ENCODE measurements at places on chromosomes 7 and 10. TPM values are rescaled to one million over a fixed set of nuclear protein-coding genes. Genes with fewer than 3 reads are reported as not detected.

The OPALIN gene
- polyA plus RNA-seq, result not detected

The SPDYE1 gene
- polyA plus RNA-seq, result 0.20 TPM

The MRPS17 gene
- 15.0 TPM for polyA plus RNA-seq

The GPC2 gene
- 4.0 TPM for polyA plus RNA-seq

The CALML3 gene
- polyA plus RNA-seq, result 0.49 TPM

The PAPOLB gene
- 0.04 TPM for polyA plus RNA-seq

The ADAM22 gene
- 9.9 TPM for polyA plus RNA-seq

The BAIAP2L1 gene
- 7.3 TPM for polyA plus RNA-seq

The YAE1 gene
- 22.7 TPM for polyA plus RNA-seq

The CXCL12 gene
- 227 TPM for polyA plus RNA-seq

The BTBD16 gene
- polyA plus RNA-seq, result not detected

The SLC25A28 gene
- polyA plus RNA-seq, result 35.7 TPM

The GCK gene
- 4.2 TPM for polyA plus RNA-seq

The NODAL gene
- polyA plus RNA-seq, result 0.87 TPM

The AIFM2 gene
- polyA plus RNA-seq, result 2.7 TPM

The SPACDR gene
- 1.0 TPM for polyA plus RNA-seq

The LEP gene
- polyA plus RNA-seq, result 0.12 TPM

The STEAP2 gene
- polyA plus RNA-seq, result 3.7 TPM

The NPM3 gene
- 66.1 TPM for polyA plus RNA-seq

The INMT gene
- polyA plus RNA-seq, result 7.0 TPM

The DENND2A gene
- polyA plus RNA-seq, result 48.0 TPM

GRCh38 chr10:77391605-77392235, 245.9 kb downstream of the KCNMA1 start:
- peak; percentile 86 for DNase-seq

DNA sequence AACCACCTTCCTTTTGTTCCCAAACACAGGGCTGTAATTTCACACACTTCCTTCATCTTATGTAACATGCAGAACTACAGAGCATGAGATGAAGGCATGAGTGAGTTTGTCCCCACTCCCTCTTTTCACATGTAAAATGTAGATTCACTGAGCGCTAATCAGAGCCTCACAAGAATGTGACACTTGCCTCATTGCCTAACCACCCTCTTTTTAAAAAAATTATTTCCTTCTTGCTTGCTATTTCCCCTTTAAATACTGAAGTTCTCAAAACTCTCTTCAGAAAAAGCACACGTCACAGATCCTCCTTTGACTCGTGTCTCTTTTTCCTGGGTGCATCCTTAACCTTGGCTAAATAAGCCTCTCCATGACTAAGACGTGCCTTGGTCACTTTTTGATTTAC, 121.2 kb upstream of the TARP start:
- no peak for DNase-seq

DNA sequence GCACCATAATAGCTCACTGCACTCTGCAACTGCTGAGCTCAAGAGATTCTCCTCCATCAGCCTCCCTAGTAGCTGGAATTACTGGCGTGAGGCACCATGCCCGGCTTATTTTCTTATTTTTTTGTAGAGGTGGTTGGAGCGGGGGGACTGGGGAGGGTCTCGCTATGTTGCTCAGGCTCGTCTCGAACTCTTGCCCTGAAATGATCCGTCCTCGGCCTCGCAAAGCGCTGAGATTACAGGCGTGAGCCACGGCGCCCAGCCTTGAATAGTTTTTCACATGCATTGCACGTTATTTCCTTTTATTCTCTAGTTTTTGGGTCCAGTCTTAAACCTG, 526 bp upstream of the LAMTOR4 start:
- DNase-seq, result no peak

DNA sequence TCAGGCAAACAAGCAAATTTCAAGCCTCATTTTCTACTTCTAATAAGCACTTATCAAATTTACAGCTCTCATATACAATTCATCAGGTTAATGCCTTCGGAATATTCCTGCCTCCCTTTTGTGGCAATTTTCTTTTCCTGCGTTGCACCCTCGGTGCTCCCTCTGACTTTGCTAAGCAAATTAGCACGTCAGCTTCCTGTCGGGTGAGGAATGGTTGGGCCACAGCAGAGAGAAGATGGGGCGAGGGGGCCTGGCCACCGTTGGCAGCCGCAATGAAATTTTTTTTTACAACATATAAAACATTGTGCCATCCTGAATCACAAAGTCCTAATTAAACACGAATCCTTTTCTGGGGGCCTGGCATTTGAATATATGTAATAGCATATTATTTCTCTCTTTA, 28.1 kb downstream of the ELFN1 start:
- DNase-seq, result no peak

- no peak for DNase-seq
Measured at GRCh38 chr7:105365541-105366534, 22.9 kb downstream of the SRPK2 start.

DNA sequence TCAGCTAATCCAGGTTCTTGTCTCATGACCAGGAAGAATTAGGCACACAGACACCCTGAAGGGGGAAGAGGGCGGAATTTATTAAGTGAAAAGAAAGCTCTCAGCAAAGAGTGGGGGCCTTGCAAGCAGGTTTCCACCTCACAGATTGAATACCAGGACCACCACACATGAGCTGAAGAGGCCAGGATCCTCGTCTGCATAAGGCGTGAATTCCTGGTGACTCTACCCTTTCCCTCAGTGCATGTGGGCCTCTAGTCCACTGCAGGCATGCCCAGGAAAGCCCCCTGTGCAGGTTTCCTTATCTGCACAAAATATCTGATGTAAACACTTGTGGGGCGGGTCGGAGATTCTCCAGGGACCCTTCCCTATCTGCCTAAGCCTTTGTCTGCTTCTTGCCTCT, 782.1 kb upstream of the LRRN3 start:
- DNase-seq, result no peak

- DNase-seq, result no peak
Measured at GRCh38 chr7:44754802-44755697, 6.4 kb downstream of the ZMIZ2 start.

GRCh38 chr10:22374489-22375126, 29.3 kb downstream of the SPAG6 start:
- no peak for DNase-seq

- DNase-seq, result peak; percentile 44
Measured at GRCh38 chr7:117158941-117159697, 163.7 kb downstream of the WNT2 start.

GRCh38 chr10:22321924-22322640, 1.2 kb downstream of the BMI1 start:
- DNase-seq, result no peak

DNA sequence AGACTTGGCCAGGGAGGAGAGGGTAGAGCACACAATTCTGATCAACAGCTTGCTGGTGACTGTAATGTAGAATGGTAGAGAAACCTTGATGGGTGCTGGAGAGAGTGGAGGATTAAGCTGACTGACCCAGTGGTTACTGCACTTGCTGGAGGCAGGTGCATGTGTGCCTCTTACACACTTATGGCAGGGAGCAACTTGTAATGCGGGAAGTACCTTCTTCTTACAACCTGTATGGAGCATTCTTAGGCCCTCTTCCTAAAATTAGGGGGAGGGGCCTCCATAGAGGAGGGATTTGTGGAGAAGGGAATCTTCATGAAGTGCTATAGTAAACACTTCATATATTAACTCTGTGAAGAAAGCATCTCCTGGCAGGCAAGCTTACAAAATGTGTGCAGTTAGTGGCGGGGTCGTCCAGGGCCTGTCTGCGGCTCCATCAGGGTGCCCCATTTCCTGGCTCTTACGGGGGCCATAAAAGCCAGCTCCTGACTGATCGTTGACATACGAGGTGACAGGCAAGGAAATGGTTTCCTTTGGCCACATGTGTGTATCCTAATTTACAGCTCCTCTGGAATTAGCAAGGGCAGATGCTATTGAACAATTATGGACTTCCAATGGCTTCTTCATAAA, 113.5 kb downstream of the RTKN2 start:
- DNase-seq, result no peak

DNA sequence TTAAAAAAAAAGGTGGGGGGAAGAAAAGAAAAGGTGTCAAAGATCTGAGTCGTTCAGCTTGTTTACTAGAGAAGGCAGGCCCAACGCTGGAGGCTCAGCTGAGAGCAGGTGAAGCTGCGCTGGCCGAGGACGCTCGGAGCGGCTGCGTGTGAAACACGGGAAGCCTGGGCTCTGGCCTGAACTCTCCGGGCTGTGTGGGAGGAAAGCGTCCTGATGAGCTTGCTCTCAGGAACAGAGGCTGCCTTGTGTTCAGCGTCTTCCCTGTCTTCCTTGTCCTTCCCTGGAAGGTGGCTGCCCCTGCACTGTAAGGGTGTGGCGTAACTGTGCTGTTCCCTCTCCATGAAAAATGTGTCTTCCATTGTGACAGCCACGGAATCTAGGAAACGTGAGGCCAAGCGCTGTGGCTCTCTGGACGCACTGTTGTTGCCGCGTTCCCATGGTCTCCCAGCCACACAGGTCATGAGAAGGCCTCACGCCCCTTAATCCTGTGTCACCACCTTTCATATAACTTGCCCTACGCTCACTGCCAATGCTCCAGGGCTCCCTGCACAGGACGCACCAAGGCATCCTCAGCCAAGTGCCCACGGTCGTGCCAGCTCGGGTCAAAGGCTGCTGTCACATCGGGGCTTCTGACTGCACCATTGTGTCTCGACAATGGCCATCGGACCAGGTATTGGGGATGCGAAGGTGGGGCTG, 15.8 kb downstream of the IL15RA start:
- DNase-seq, result no peak

DNA sequence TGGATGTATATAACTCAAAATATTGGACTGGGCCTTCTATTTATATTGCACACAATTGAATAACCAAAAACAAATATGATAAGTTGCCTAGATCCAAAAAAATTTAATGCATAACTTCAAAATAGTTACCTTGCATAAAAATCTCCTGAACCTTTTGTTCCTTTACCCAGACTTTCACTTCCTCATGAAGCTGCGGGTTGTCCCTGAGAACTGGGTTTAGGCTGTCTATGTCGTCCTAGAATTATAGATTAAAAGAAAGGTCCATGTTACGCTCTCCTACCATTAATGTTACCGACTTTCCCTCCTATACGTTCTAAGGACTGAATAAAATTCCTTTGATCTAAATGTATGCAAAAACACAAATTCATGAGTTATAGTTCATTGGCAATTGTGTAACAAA, 86.6 kb downstream of the NRBF2 start:
- no peak for DNase-seq

GRCh38 chr10:44898665-44899064, 12.5 kb upstream of the TMEM72 start:
- no peak for DNase-seq

- no peak for DNase-seq
Measured at GRCh38 chr10:114223066-114223465, 16.0 kb upstream of the VWA2 start.

DNA sequence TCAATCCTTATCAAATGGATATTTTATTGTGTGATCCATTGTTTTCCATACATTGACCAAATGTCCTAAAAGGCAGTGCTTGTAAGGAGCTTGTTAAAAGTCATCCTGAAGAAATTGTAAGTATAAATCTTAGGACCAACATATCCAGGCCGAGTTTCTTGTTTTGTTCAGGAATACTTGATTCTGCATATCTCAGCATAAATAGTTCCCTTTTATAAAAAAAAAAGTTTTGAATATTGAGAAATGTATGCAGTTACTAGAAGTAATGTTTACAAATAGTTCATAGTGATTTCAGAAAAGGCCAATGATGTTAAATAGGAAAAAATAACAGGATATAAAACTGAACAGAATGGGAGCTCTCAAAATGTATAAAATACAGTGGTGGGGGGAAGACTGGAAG, 6.6 kb downstream of the GRID1 start:
- DNase-seq, result no peak

- peak; percentile 41 for DNase-seq
Measured at GRCh38 chr7:45088146-45088701, 545 bp downstream of the NACAD start.

DNA sequence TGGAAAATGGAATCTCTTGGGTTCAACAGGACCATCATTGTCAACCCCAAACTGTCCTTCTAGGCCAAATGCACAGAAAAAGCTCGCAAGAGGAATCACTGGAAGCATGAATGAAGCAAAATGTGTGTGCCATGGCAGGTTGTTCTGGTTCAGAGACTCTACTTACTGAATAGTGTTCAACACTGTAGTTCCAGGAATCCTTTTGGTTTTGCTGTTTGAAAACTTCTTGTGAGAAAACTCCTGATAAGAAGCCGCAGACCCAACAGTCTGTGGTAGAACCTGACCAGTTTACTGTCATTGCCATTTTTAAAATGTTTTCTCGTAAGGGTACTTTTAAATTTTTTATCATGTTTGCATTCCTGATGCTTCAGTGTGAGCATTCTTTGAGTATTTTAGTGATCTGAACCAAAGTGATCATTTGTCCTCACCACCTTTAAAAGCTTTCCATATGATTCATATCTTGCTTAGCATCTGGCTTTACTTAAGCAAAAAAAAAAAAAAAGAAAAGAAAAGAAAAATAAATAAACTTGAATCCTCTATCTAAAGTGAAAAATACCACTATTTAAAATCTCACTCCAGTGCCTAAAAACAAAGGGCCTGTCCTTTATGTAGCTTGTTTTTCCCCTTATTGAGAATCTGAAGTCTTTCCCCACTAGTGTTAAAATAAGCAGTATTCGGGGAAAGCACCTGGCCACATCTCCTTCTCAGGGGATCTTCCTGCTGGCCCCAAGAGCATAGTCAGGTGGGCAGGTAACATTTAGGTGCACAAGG, 92.4 kb downstream of the WNT2 start:
- no peak for DNase-seq

- no peak for DNase-seq
Measured at GRCh38 chr7:128100225-128100948, 69.2 kb upstream of the LRRC4 start.

GRCh38 chr7:144738708-144739314, 97.0 kb downstream of the TPK1 start:
- DNase-seq, result peak; percentile 36

GRCh38 chr10:44684661-44685060, 226.5 kb upstream of the TMEM72 start:
- DNase-seq, result no peak

DNA sequence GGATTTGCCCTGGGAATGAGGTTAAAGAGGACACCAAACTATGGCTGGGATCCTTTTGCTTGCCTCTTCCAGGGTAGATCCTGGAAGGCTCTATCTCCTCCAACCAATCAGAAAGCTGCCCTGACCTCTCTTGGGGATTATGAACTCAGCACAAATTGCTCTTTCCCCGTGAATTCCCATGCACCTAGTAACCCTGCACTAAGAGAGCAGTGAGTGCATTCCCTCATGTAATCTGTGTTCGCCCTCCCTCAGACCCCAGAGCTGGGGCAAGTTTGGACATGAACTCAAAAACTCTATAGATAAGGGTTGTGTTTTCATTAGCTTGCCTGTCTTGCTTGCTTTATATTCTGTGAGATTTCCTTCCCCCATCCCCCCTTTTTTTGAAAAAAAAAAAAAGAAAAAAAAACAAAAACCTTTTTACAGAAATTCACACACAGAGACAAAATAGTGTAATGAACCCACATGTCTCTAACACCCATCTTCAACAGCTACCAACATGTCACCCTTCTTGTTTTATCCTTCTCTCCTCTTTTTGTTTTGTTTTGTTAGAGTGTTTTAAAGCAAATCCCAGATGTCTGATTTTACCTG, 225.5 kb upstream of the TCF7L2 start:
- no peak for DNase-seq

GRCh38 chr10:34280599-34281374, 534.3 kb downstream of the PARD3 start:
- peak; percentile 66 for DNase-seq

- no peak for DNase-seq
Measured at GRCh38 chr7:154482863-154483262, 430.7 kb downstream of the DPP6 start.

Data from muscle of back (tissue), 13 donors.